Mucosa of gallbladder (tissue), 1 donor: ENCODE measurements at places on chromosomes 6 and 20.
A peak's percentile ranks its signal among the peaks of the same experiment; 100 is the strongest.

DNA sequence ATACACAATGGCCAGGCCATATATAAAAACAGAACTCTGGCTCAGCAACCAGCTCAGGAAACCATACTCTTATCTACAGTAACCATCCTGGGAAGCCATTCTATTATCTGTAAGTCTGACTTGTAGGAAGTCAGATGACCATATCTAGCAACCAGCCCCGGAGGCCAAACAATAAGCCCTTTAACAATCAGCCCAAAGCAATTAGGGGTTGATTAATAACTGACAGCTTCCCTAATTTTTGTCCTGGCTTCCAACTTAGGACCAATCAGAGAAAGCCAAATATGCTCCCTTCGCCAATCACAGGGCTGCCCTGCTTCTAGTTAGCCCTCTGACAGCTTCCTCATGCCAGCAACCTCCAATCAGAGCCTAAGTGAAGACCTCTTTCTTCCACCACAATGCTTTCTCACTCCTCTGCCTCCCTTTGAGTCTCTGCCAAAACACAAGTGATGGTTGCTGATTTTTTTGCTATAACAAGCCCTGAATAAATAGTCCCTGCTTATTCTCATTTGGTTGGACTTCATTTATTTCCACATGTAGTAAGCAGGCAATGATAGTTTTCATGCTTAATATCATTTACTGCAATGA, 37.8 kb upstream of the STXBP5 start:
- no peak for DNase-seq

GRCh38 chr6:132978685-132979084, 164.3 kb downstream of the RPS12 start:
- no peak for DNase-seq

GRCh38 chr6:136150961-136151360, 99.2 kb downstream of the MTFR2 start:
- DNase-seq: no peak

- DNase-seq: no peak
Observed at GRCh38 chr6:130557481-130558112, 191.8 kb downstream of the TMEM200A start.

DNA sequence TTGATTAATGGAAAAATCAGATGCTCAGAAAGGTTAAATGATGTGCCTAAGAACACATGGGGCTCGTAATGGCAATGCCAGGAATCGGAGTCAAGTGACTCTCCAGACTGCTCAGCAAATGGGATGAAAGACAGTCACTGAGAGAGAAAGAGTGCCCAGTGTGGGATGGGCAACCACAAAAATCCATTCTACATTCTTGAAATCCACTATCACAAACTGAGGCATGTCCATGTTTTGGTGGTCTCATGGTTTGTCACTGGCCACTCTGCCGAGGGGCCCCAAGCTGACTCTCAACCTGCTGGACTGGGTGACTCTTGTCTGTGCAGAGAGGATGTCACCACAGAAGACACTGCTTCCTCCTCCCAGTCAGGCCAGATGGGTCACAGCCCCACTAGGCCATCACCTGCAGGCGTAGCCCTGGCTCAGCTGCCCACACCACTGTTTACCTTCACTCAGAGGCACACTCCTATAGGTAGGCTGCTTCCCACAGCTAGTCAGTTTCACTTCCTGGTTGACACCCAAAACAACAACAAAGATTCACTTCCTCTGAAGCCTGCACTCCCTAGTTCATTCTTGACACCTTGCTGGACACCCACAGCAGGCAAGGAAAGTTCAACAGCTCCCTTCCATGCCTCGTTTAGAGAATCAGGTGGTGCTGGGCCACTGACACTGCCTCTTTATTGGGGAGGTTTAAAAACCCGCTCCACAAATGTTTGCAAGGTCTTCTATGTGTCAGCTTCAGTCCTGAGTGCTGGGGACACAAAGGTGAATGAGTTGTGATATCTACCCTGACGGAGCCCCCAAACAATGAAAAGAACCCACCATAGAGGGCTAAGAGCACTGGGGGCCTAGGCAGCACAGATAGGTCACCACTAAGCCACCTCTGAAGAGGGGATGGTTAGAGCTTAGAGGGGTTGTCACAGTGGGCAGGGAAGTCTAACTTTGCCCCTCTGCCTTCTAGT, 21.7 kb downstream of the MAP1LC3A start:
- DNase-seq: no peak

DNA sequence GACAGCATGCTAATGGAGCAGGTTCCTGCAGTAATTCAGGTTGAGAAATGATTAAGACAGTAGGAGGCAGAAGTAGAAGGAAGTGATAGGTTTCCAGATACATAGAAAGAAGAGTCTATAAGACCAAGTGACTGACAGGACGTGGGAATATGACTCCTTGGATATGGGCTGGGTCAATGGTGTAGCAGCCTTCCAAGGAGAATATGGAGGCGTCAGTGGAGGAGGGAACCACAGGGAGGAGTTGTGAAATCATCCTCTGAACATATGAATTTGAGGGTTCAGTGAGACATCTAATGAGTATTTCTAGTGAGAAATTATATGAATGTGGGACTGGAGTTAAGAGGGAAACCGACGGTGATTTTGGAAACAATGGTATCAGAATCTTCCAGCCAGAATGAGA, 43.3 kb downstream of the NUDT3 start:
- no peak for DNase-seq

DNA sequence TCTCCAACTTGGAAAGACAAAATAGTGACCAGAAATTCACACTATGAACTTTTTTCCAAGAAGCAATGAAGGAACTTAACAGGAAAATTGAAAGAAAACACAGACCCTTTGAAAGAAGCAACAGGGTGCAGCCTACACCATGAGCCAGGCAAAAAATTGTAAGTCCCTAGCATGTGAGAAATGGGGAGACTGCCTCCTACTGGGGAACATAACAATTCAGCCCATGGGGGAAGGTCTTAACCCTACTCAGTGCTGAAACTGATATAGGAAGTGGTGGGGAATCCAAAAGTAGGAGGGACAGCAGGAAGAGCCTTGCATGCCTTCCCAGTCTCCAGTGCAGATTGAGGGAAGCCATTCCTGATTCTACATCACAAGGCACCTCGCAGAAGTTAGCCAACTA, 235.1 kb upstream of the UFL1 start:
- no peak for DNase-seq

- peak; percentile 32 for DNase-seq
Observed at GRCh38 chr6:93389192-93389591, 30.2 kb downstream of the EPHA7 start.

GRCh38 chr6:157996918-157997702, 15.4 kb downstream of the SYNJ2 start:
- DNase-seq: no peak

DNA sequence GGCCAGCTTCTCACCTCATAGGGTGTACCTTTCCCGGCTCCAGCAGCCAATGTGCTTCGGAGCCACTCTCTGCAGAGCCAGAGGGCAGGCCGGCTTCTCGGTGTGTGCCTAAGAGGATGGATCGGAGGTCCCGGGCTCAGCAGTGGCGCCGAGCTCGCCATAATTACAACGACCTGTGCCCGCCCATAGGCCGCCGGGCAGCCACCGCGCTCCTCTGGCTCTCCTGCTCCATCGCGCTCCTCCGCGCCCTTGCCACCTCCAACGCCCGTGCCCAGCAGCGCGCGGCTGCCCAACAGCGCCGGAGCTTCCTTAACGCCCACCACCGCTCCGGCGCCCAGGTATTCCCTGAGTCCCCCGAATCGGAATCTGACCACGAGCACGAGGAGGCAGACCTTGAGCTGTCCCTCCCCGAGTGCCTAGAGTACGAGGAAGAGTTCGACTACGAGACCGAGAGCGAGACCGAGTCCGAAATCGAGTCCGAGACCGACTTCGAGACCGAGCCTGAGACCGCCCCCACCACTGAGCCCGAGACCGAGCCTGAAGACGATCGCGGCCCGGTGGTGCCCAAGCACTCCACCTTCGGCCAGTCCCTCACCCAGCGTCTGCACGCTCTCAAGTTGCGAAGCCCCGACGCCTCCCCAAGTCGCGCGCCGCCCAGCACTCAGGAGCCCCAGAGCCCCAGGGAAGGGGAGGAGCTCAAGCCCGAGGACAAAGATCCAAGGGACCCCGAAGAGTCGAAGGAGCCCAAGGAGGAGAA, 10.5 kb downstream of the GNAS-AS1 start:
- DNase-seq: no peak

GRCh38 chr20:38338849-38339520, 7.3 kb upstream of the LBP start:
- DNase-seq: no peak

- no peak for DNase-seq
Observed at GRCh38 chr6:28927846-28928245, 4.1 kb upstream of the TRIM27 start.

DNA sequence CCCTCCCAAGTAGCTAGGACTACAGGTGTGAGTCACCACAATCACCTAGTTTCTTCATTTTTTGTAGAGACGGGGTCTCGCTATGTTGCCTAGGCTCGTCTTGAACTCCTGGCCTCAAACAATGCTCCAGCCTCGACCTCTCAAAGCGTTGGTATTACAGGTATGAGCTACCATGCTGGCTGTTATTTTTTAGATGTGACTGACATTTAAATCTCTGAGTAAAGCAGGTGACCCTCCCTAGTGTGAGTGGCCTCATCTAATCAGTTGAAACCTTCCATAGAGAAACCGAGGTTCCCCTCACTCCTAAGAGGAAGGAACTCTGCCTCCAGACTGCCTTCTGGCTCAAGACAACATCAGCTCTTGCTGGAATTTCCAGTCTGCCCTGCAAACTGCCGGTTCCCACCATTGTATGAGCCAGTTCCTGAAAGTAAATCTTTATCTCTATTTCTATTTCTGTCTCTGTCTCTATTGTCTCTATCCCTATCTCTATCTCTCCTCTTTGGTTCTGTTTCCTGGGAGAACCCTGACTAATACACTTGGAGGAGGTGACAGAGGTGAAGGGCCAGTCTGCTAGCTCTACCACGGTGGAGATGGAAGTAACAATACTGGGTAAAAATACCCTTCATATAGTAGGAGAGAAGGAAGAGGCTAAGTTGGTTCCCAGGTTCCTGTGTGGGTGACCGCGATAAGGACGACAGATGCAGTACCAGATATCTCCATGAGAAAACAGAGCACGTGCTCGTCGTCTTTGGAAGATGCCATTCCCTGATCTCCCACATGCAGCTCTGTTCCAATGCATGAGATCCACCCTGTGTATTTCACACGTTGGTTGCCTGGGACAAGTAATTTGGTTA, 81.0 kb downstream of the MYB start:
- DNase-seq: no peak

DNA sequence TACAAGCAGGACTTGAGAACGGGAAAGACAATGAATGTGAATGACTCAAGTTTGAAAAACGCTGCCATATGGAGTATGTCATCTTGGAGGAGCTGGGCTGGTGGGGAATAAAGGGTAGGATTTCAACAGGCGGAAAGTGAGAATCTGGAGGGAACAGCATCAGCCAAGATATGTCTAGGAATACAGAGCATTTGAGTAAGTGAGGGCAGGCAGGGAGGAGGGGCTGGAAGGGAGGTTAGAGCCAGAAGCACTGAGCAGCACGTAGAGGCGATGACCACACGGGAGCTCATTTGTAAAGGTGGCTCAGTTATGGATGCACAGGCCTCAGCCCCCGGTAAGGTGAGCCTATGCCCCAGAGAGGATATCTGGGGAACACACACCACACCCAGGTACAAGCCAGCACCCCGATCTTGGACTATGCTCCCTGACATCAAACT, 115.1 kb downstream of the ZMYND8 start:
- DNase-seq: peak; percentile 25

GRCh38 chr6:148509119-148509799, 166.6 kb downstream of the SASH1 start:
- no peak for DNase-seq

DNA sequence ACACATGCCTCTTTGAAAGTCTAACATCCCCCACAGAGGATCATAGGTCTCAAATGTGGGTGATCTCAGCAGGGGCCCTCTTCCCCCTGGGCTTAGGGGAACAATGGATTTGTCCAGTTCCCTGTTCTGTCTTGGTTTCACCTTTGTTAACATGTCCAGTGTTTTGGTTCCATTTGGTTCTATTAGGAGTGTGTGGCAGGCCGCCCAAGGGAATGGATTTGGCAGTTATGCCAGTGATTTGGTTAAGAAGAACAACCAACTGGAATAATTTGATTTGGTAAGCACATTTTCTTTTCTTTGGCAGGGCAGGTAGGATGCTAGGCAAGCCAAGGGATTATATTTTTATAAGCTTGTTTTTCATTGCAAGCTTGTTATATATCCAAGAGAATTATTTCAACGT, 28.5 kb upstream of the ENPP1 start:
- no peak for DNase-seq

DNA sequence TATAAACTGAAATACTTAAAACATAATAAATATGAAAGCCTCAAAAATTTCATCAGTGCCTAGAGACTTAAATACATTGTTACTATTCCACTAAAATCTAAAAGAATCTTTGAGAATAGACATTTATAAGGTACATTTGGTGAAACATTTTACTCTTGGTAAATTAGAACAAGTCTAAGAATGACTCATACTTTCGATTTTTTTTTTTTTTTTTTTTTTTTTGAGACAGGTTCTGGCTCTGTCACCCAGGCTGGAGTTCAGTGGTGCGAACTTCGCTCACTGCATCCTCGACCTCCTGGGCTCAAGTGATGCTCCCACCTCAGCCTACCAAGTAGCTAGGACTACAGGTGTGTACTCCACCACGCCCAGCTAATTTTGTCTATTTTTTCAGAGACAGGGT, 6.4 kb downstream of the FUCA2 start:
- no peak for DNase-seq

DNA sequence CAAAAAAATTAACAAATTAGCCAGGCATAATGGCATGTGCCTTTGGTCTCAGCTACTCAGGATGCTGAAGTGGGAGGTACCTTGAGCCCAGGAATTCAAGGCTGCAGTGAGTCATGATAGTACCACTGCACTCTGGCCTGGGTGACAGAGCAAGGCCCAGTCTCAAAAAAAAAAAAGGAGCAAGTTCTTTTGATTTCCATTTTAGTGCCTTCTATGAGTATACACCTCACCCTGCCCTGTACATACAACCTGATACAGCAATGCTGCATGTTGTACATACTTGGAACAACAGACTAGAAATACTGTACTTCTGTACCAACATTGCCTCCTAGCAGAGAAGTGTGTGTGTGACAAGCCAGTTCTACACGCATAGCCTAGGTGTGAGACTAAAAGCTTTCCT, 97.3 kb upstream of the CARMIL1 start:
- no peak for DNase-seq

- no peak for DNase-seq
Observed at GRCh38 chr6:135105299-135105698, 50.7 kb upstream of the HBS1L start.

DNA sequence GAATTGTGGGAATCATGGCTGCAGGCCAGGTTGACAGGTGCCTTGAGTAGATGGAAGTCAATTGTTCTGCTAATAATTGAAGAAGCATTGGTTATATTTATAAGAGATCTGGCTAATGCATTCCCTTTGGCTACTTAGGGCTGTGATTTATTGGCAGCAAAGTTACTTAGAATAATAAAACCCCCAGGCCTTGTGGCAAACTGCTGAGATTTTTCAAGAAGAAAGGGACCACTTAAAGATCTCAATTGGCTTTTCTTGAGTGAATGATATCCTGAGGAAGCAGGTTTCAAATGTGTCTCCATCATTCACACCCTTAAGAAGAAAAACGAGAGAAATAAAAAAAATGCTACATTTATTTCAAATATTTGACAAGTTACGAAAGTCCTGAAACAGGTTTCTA, 27.4 kb downstream of the DDO start:
- DNase-seq: no peak
